ENCODE measurements at places on chromosomes 1 and 21. TPM values are rescaled to one million over a fixed set of nuclear protein-coding genes. Genes with fewer than 3 reads are reported as not detected.

DNA sequence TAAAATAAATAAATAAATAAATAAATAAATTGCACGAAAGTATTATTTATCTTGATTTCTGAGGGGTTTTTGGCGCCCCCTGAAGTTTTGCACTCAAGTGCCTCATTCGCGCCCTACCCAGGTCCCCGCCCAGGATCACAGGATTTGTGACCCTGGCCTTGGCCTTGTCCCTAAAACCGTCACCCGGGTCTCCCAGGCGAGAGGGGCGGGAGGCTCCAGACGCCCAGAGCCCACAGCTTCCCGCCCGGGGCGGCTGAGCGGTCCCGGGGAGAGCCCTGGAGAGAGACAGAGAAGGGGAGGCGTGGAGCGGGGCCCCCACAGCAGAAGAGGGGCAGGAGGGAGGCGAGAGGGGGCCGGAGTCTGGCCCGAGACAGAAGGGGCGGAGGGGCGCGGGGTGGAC is 91.8 kb upstream of the CASZ1 start:
- no peak overlapping the region for H3K27ac ChIP-seq
- peaks cover 9% of the 10 kb centered on the region for H3K4me1 ChIP-seq
- H3K27me3 ChIP-seq, result peaks cover 48% of the 10 kb centered on the region
- DNase-seq, result no peak
- H3K4me3 ChIP-seq, result peak overlapping the region; percentile 18

GRCh38 chr1:171803045-171803444 is 21.6 kb downstream of the METTL13 start:
- H3K27ac ChIP-seq, result no peak overlapping the region
- H3K36me3 ChIP-seq, result no peaks in the 10 kb centered on the region
- no peak overlapping the region for H3K4me3 ChIP-seq
- no peaks in the 10 kb centered on the region for H3K4me1 ChIP-seq

DNA sequence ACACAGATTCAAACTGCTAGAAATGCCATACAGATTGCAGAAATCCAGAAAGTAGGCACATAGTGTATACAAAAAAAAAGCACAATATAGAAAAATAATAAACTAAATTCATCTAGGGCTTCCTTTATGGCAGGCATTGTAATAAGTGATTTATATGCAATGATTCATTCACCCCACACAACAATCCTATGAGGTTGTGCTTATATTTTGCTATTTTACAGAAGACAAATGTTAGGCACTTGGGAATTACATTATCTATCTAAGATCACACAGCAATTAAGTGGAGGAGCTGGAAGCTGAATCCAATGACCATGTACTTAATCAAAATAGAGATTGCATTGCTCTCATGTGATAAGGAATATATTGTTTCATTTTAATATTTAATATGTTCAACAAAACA is 225.7 kb upstream of the KCNK2 start:
- H3K27ac ChIP-seq, result no peak overlapping the region
- H3K4me1 ChIP-seq, result peaks cover 6% of the 10 kb centered on the region
- H3K27me3 ChIP-seq, result peaks cover 5% of the 10 kb centered on the region
- H3K4me3 ChIP-seq, result no peak overlapping the region

- no peaks in the 10 kb centered on the region for H3K27me3 ChIP-seq
- DNase-seq, result no peak
- no peak overlapping the region for H3K27ac ChIP-seq
- H3K4me1 ChIP-seq, result peaks cover 17% of the 10 kb centered on the region
- H3K4me3 ChIP-seq, result no peak overlapping the region
- peaks cover 32% of the 10 kb centered on the region for H3K36me3 ChIP-seq
Observed at GRCh38 chr1:176032040-176032645, 174.9 kb downstream of the COP1 start.

Gene LRRC53
- total RNA-seq, result not detected

DNA sequence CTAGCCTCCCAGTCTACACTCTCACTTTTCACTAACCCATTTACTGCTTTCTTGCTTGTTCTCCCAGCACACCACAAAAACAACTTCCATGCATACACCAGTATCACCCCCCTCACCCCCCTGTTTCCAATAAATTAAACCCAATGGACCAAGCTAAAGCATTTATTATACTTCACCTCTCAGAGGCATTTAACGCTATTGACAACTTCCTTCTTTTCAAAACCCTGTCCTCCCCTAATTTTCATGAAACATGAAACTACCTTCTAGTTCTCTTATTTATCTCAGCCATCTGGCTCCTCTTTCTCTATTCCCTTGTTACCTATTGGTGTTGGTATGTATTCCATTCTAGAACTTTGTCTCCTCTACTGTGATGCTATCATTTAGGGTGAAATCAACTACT is 32.3 kb downstream of the PTPRC start:
- H3K27me3 ChIP-seq, result no peaks in the 10 kb centered on the region
- no peak for DNase-seq
- peaks cover 39% of the 10 kb centered on the region for H3K4me1 ChIP-seq

Gene LYPD8
- total RNA-seq, result not detected

DNA sequence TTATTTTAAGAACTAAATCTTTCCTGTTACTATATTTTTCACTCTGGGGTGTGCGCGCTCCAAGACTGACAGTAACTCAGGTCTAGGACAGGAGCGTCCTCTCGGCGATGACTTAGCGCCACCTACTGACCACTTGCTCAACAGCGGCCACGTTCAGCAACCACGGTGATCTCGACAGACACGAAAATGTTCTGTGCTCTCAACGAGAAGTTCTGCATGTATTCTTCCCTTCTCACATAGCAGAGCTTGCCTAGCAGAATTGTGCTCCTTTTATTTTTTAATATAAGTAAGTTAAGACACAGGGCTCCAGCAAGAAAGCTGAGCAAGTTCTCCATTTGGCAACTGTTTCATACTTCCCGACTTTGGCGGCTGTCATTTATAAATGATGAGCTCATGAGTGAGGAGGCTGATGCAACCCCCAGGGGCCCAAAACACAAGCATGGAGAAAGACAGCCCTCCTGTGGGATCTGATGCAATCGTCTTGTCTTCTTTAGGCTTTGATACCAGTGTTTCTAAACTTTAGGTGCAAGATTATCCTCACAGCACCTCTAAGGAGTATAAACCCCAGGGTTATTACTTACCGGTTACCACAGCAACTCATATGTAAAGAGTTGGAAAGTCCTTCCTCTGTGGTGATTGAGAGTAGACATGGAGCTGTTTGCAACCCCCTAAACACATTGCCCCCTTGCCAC is 92.6 kb downstream of the HHIPL2 start:
- peak; percentile 94 for DNase-seq
- H3K27me3 ChIP-seq, result no peaks in the 10 kb centered on the region
- H3K36me3 ChIP-seq, result no peaks in the 10 kb centered on the region
- peak overlapping the region; percentile 64 for H3K27ac ChIP-seq

- no peak overlapping the region for H3K27ac ChIP-seq
- H3K27me3 ChIP-seq, result peaks cover 8% of the 10 kb centered on the region
- no peaks in the 10 kb centered on the region for H3K36me3 ChIP-seq
- H3K4me1 ChIP-seq, result no peaks in the 10 kb centered on the region
- no peak overlapping the region for H3K4me3 ChIP-seq
Observed at GRCh38 chr1:26574018-26574417, 44.5 kb downstream of the RPS6KA1 start.

DNA sequence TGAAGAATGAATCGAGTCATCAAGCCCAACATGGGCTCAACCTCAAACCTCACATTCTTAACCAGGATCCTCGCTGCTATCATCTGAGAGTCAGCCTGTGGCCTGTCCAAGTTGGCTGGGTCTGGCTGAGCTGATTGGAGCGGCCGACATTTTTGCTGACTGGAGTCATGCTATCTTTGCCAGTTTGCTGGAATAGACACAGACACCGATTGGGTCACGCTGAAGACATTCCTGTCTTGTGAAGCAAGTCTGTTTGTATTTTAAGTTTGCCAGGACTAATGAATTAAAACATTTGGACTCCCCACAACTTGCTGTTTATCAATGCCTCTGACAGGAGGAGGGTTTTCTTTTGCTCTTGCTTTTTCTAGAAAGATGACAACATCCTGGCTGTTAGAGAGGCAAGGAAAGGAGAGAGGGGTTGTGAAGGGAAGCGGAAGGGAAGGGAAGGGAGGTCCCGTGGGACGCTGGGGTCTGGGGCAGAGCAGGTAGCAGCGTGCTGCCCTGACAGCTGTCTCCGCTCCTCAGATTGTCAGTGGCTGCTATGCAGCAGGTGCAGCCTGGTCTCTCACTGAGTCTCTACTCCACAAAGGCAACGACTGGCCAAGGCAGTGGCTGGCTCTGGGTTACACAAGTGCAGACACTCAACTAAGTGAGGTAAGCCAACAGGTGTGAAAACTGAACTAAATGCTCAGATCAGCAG is at the start of gene MAP3K7CL:
Gene MAP3K7CL, plus strand, starts transcription at position 375 of the 700 bp plus-strand sequence. CDS start 2,701 bp downstream, outside the sequence.
- H3K4me1 ChIP-seq, result peaks cover 28% of the 10 kb centered on the region
- H3K27me3 ChIP-seq, result no peaks in the 10 kb centered on the region
- peaks cover 2% of the 10 kb centered on the region for H3K36me3 ChIP-seq
- H3K4me3 ChIP-seq, result no peak within 1 kb of the TSS
- peak within 1 kb of the TSS; percentile 72 for H3K27ac ChIP-seq

Gene MPL
- not detected for total RNA-seq

Gene PPIAL4G
- total RNA-seq, result not detected

Gene TDRD5
- total RNA-seq, result not detected

GRCh38 chr1:110119843-110120242 is 7.6 kb downstream of the UBL4B start:
- no peaks in the 10 kb centered on the region for H3K36me3 ChIP-seq
- DNase-seq, result no peak
- peaks cover 18% of the 10 kb centered on the region for H3K27me3 ChIP-seq
- peaks cover 1% of the 10 kb centered on the region for H3K4me1 ChIP-seq

DNA sequence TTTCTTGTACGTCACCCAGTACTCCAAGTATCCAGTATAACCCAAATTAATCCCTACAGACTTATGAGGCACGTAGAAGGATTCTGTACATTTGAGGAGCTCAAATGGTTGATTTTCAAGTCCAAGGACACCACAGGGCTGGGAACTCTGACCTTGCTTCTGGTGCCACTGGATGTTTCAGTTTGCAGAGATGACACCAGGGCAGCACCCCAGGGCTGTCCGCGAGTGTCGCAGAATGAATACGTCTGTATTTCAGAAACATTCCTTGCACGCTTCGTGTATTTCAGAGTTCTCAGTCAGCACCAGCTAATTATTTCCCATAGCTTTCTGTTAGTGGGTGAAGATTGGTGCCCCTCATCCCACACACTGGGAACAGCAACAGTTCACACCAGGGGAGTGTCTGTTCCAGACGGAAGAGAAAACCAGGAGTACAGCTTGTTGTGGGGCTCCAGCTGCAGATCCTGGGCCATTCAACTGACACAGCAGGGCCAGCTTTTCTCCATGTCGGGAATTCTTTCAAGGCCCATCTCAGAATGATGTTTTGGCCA is 159.2 kb downstream of the RHOU start:
- no peak overlapping the region for H3K27ac ChIP-seq
- H3K4me1 ChIP-seq, result peaks cover 2% of the 10 kb centered on the region
- DNase-seq, result peak; percentile 32
- no peaks in the 10 kb centered on the region for H3K36me3 ChIP-seq

DNA sequence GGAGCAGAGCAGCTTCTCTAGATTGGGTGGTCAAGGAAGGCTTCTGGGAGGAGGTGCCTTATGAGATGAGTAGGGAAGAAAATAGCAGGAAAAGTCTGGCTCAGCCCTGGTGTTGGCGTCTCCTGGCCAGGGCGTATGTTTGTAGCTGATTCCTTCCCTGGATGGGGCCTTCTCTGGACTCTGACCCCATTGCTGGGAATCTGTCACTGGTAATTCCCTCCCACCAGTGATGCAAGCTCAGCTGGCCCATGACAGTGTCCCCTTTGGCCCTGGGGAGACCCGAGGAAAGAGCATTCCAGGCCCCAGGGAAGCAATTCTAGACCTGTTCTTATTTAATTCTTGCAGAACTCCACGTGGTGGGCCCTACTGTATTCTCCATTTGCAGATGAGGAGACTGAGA is 20.7 kb downstream of the IGSF21 start:
- H3K4me1 ChIP-seq, result no peaks in the 10 kb centered on the region
- no peak overlapping the region for H3K27ac ChIP-seq
- no peak overlapping the region for H3K4me3 ChIP-seq
- DNase-seq, result no peak

Gene ICOSLG
- 10.5 TPM for total RNA-seq

DNA sequence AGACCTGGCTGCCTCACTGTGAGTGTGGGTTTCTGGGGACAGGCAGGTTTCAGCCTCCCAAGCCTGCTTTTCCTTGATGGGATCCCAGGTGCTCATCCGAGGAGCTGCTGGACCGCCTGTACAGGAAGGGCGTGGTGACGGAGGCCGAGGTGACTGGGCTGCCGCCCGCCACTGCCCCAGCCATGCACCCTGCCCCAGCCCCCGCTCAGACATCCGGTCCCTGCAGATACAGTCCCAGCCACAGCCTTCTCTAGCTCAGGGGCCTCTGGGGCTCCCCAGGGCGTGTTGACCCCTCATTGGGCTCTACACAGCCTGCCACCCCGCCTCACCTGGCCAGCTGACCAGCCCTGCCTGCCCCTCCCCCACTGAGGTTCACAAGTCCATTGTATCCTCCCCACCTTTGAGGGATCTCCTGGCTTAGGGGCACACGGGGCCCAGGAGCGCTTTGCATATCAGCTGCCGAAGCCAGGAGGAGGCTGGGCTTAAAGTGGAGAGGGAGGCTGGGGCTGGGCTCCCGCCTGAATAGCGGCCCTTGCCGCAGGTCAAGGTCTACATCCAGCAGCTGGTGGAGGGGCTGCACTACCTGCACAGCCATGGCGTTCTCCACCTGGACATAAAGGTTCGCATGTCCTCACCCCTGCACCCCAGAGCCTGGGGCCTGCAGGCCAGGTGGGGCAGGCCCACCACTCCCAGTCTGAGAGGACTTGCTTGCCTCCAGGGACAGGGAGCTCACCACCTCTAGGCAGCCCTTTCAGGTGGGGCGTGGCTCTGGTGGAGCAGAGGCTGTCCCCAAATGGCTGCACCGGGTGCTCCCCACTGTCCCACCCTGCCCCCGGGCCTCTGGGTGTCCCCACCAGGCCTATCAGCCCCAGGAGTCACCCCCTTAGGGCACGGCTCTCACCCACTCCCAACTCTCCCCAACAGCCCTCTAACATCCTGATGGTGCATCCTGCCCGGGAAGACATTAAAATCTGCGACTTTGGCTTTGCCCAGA is 38.5 kb downstream of the TRIM11 start:
- H3K27me3 ChIP-seq, result no peaks in the 10 kb centered on the region
- H3K27ac ChIP-seq, result no peak overlapping the region
- no peaks in the 10 kb centered on the region for H3K4me1 ChIP-seq

Gene CELA3B
- not detected for total RNA-seq

DNA sequence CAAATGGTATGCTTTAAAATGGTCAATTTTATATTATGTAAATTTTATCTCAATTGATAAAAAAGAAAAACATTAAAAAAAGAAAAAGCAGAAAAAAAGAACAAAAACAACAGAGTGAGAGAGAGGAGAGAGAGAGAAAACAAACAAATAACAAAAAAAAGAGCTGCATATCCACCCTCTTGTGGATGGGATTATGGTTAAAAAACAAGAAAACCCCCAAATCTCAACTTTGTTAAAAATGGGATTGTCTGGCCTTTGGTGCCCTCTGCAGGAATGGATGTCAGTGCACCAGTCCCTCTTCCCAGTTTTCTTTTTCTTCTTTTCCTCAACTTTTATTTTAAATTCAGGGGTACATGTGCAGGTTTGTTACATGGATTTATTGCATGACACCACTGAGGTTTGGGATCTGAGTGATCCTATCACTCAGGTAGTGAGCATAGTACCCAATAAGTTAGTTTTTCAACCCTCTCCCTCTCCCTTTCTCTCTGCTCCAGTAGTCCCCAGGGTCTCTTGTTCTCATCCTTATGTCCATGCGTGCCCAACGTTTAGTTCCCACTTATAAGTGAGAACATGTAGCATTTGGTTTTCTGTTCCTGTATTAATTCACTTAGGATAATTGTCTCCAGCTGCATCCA is 28.1 kb downstream of the RNF187 start:
- no peak overlapping the region for H3K4me3 ChIP-seq
- H3K27ac ChIP-seq, result no peak overlapping the region
- H3K27me3 ChIP-seq, result peaks cover 72% of the 10 kb centered on the region
- H3K36me3 ChIP-seq, result no peaks in the 10 kb centered on the region
- H3K4me1 ChIP-seq, result no peaks in the 10 kb centered on the region
- no peak for DNase-seq

Measured in osteocyte (in vitro differentiated cells).